Aorta (tissue), 5 donors: ENCODE measurements at places on chromosomes 1 and 21. TPM values are rescaled to one million over a fixed set of nuclear protein-coding genes. Genes with fewer than 3 reads are reported as not detected.

Gene NOTCH2NLA
- polyA plus RNA-seq, result 22.4 TPM

Gene SPOCD1
- 12.3 TPM for polyA plus RNA-seq

Gene RGS4
- 42.1 TPM for polyA plus RNA-seq

Gene IGSF9
- 0.05 TPM for polyA plus RNA-seq

Gene CACNA1S
- polyA plus RNA-seq, result not detected

Gene ASPM
- 0.25 TPM for polyA plus RNA-seq

Gene SDHC
- polyA plus RNA-seq, result 117 TPM
